WTC11 (cell line): ENCODE measurements at places on chromosomes 16 and 17. TPM values are rescaled to one million over a fixed set of nuclear protein-coding genes. Genes with fewer than 3 reads are reported as not detected.

DNA sequence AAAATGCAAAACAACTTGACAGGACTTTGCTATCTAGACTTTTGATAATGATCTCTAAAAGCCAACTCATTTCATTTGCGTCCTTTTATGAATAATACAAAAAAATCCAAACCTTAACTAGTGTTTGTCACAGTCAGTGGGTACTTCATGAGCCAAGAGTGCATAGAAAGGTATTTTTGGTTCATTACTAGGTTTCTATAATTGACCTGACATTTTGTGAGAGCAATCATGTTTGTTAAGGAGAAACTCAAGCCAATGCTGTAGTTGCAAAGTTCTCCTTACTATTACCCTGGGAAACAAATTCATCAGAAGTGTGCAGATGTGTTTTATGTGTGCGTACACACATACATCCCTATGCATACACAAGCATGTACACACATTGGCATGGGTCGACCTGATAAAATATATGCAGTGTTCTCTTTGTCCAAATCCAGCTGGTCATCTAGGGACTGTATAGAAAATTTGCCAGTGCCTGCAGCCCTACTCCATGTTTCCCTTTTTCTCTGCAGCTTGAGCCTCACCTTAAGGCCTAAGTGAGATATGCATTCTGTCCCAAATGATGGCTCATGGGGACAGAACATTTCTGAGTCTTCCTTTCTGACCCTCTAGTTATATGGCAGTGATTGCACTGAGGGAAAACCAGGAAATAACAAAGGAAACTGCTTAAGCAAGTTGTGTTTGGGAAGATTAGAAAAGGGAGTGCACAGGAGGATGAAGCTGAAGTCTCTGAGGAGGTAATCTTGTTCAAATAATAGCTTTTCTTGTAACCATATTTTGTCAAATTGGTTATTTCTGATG, 128.1 kb downstream of the CDH13 start:
- no peak for DNase-seq

DNA sequence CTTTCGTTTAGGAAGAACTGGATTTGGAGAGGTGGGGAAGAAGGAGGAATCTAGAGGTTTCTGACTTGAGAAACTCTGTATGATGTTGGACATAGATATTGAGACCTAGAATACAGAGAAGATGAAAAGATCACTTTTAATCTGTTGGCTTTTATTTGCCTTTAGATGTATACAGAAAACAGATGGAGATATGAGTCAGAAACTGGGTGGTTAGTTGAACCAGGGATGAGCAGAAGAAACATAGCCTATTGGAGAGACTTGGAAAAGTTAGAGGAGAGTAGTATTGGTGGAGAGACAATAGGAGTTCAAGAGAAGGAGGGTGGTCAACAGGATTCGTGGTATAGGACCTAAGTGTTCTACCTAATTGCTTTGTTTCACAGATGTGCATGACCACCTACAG, 5.1 kb downstream of the PHAF1 start:
- DNase-seq = no peak

STARD3 gene
- total RNA-seq = 64.9 to 75.3 TPM (median 65.4 TPM) in 3 replicates

DNA sequence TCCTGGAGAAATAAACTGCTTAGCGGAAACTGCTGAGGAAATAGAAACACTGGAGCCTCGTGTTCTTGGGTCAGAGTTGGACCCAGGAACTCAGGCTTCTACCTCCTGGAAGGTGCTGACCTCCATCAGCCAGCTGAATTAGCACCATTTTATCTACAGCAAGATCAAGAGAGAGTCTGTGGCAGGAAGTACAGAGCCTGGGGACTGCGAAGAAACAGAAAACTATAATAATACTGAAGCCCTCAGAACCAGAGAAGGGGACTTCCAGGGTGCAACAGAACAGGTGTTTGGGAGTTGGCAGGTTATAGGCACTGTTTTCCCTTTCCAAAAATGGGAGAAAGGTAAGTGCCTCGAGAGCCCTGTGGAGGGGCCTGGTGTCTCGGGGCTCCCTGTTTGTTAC, 379.7 kb downstream of the CA10 start:
- DNase-seq = no peak

DNA sequence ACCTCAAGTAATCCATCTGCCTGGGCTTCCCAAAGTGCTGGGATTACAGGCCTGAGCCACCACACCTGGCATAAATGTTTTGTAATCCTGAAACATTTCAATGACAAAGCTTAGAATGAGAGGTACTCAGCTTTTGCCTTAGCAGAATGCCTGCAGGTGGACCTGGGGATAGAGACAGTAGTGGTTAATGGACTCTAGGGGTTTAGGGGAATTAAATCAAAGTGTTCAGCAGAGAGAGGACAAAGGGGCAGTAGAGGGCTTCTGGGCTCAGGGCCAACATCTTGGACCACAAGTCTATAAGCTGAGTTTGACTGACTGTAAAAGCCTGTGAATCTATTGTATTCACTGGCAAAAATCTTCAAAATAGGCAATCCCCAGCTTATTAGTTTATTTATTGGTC, 36.0 kb upstream of the MED13 start:
- no peak for DNase-seq

DNA sequence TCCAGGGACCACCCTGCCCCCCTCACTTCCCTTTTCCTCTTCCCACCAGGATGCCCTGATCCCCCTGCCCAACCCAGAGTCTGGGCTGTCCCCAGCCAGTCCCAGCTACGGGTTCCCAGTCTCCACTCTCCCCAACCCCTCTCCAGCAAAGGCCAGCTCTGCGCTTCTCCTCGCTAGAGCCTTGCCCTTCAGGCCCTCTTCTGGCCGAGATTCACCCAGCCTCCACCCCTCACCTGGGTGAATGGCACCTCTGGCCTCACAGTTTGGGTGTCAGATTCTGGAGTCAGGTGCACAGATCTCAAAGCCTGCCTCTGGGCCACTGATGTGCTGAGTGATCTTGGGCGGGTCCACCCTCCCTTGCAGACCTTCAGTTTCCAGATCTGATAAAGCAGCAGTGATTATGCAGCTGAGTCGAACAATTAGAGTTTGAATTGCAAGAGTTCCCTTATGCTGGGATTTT, 185.6 kb upstream of the TNRC6C start:
- DNase-seq = no peak

CDRT15 gene
- not detected in 3 replicates for total RNA-seq

- DNase-seq = no peak
These were observed 70.7 kb downstream of the PRKCA start for GRCh38 chr17:66373079-66373478.

SHMT1 gene
- 40.1 to 49.2 TPM (median 42.5 TPM) in 3 replicates for total RNA-seq

DNA sequence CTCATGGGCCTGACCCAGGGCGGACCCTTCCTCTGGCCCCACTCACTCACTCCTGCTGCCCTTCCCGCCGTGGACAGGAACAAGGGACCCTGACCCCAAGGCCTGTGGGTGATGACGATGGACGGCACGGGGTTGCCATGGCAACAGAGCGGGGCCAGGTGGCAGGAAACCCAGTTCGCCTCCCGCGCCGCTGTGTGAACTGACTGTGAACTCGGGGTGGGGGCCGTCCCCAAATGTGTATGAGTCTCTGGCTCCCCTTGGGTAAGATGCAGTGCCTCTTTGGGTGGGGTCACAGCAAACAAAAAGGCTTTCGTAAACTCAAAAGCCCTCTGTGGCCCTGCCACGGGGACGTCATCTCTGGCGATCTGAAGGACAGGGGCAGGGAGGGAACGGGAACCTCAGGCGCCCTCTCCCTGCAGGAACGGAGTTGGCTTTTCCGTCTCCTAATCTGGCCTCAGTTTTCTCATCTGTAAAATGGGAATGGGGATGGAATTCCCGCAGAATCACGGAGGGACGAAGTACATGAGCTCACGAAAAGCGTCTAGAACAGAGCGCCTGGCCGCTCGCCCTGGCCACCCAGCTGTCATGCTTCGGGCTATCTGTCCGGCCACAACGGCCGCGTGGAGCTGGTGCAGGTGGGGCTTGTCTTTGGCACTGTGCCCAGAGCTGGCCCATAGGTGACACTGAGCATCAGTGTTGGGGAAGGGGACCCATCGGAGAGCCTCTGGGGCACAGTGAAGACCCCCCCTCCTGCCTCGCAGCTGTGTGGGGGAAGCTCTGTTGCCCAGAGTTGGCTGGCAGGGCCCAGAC, 44.9 kb upstream of the PABPN1L start:
- DNase-seq = no peak

GRCh38 chr16:27602103-27602502, 52.2 kb downstream of the KATNIP start:
- DNase-seq = no peak

DNA sequence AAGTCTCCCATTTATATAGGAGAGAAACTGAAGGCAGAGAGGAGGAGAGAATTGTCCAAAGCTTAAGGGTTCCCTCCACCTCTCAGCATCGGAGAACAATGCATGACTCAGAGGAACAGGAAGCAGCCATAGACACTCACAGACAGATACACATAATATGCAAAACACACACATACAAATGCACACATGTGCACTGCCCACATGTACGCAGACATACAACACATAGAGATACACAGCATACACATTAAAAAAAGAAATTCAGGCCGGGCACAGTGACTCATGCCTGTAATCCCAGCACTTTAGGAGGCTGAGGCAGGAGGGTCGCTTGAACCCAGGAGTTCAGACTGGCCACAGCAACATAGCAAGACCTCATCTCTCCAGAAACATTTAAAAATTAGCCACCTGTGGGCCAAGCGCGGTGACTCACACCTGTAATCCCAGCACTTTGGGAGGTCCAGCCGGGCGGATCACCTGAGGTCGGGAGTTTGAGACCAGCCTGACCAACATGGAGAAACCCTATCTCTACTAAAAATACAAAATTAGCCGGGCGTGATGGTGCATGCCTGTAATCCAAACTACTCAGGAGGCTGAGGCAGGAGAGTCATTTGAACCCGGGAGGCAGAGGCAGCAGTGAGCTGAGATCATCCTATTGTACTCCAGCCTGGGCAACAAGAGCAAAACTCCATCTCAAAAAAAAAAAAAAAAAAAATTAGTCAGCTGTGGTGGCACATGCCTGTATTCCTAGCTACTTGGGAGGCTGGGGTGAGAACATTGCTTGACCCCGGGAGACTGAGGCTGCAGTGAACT, 11.3 kb downstream of the ERAL1 start:
- DNase-seq = no peak

DNA sequence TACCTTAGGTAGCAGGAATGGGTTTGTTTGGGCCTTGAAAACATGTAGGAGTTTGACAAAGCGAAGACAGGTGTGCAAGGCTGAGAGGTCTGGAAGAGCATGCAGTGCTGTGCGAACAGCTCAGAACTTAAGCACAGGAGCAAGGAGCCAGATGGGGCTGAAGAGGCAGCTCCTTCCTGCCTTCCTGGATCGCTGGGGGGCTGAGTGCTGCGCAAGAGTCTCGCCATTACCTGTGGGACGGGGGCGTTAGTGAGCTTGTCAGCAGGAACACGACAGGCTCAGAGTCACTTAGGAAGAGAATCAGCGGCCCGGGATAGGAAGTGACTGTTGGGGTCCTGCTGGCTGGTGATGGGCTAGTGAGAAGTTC, 464 bp upstream of the MRM1 start:
- no peak for DNase-seq

KRTAP9-8 gene
- not detected in 3 replicates for total RNA-seq
